ENCODE measurements at places on chromosomes 1 and 21.
A peak's percentile ranks its signal among the peaks of the same experiment; 100 is the strongest.

- DNase-seq: no peak
Measured at GRCh38 chr1:225406976-225407725, 20.7 kb downstream of the LBR start.

GRCh38 chr1:211132721-211133392 lies 1.1 kb downstream of the KCNH1 start:
- DNase-seq: peak; percentile 2

DNA sequence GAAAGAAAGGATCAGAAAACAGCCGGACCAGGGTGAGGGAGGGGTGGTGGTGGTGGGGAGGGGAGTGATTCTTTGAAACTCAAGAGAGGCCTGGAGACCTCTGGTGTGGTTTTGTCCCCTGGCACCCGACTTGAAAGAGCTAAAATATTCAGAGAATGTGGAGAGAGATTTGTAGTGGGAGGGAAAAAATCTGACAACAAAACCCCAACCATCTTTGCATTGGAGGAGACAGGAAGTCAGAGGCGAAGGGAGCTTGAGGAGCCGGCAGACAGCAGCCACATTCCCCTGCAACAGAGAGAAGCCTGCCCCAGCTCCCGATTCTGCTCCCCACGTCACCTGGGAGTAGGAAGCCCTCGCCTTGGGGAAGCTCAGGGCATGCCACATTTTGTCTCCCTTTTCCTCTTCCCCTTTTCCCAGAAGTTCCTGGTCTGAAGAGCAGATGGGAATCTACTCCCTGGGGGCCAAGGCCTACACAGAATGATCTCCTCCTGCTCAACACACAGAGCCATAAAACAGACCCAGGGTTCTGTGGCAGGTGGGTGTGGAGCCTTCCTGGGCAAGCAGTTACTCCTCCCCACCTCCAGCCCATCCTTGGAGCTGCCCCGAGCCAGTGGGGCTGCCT lies 84.9 kb downstream of the ITPKB start:
- DNase-seq: no peak

DNA sequence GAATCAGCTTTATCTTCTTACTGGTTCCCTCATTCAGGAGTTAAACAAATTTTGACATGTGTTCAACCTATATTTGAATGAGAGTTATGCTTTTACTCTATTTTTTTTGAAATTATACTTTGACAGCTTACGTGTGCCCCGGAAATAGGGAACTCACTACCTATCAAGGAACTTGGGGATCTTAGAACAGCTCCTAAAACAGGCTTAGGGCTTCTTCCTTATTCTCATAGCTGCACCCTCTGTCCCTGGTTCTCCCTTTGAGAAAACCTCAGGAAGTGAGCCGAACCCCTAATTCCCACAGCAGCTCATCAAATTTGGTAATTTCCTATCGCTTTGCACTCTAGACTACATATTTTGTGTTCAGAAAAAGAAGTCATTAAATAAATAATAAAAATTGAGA lies 81.2 kb upstream of the RUNX3 start:
- no peak for DNase-seq

DNA sequence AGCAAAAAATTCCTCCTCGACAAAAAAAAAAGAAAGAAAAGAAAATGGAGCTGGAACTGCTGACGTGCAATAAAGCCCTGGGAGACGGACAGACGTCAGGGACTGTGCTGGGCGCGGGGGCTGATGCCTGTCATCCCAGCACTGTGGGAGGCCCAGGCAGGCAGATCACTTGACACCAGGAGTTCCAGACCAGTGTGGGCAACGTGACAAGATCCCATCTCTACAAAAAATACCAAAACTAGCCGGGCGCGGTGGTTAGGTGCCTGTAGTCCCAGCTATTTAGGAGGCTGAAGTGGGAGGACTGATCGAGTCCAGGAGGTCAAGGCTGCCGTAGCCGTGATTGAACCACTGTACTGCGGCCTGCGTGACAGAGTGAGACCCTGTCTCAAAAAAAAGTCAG lies 3.6 kb upstream of the ANKRD65 start:
- no peak for DNase-seq

GRCh38 chr1:203726417-203726867 lies 38.5 kb upstream of the LAX1 start:
- no peak for DNase-seq

GRCh38 chr1:3456449-3456963 lies 2.0 kb downstream of the ARHGEF16 start:
- no peak for DNase-seq

DNA sequence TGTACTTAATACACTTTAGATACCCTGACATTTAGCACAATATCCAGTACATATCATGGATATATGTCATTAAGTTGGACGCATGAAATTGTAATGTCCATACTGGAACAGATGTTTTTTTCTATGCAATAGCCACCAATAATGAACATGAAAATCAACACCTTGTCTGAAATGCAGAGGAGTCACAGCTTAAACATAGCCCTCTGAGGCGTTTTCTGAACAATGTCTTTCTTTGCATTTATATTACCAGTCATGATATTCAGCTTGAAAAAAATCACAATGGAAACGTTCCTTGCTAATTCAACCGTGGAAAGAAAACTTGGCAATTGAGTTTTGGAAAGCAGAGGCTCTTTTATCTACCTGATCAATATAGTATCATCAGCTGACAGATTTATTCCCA lies 86.7 kb upstream of the COL11A1 start:
- DNase-seq: no peak

DNA sequence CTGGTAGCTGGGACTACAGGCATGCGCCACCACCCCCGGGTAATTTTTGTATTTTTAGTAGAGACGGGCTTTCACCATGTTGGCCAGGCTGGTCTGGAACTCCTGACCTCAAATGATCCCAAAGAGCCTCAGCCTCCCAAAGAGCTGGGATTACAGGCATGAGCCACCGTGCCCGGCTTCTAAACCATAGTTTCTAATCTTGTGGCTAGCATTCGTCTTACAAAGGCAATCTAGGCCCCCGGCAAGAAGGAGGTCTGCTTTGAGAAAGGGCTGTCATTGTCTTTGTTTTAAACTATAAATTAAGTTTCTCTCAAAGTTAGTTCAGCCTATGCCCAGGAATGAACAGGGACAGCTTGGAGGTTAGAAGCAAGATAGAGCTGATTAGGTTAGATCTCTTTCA lies 10.3 kb upstream of the L1TD1 start:
- DNase-seq: no peak

GRCh38 chr21:43867332-43867703 lies 2.3 kb downstream of the AGPAT3 start:
- no peak for DNase-seq

- DNase-seq: no peak
Measured at GRCh38 chr1:35201631-35202030, 8.7 kb upstream of the SFPQ start.

DNA sequence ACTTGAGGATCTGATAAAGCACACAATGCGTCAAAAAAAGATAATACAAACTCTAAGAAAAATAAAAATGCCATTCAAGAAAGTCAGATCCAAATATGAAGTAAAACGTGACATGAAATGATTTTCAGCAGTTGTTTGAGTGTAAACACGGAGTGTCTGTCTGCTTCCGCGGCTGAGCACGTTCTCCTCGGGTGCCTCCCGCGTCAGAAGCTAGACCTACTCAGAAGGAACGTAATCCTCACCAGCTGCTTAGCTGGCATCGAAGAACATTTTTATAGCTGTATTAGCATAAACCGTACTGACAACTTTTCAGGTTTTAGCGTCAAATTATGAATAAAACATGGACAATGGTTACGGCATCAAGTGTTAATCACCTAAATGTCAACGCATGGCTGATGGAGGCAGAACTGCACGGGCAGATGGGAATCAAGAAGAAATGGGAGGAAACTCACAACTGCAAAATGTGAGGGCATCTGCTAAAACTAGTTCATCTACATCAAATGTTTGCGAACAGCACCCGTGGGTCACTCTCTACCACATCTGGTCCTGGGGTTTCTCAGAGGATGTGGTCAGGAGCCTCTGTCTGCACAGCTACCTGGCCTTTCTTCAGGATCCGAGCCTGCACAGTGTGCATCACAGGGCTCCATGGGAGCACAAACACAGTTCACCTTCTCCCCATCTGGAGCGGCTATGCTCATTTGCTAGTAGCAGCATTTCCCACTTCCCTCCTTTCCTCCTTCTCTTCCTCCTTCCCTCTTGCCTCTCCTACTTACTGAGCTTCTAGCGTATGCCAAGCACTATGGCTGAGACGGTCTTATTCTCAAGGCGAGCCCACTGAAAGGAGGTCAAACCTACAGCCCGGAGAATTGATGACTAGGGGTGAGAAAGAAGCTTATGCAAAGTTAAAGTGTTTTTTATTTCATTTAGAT lies 40.0 kb downstream of the RCAN1 start:
- DNase-seq: no peak

DNA sequence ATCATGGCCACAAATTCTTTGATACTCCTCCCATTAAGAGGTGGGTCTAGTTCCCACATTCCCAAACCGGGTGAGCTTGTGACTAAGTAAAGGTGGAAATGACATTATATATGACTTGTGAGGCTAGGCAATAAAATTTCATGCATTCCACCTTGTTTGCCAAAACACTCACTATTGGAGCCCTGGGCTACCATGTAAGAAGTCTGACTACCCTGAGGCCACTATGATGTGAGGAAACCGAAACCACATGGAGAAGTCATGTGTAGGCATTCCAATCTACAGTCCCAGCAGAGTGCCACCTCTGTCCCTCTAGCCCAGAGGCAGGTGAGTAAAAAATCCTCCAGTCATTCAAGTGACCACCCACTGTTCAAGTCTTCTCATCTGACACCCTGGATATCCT lies 17.9 kb upstream of the SMG7 start:
- DNase-seq: no peak

DNA sequence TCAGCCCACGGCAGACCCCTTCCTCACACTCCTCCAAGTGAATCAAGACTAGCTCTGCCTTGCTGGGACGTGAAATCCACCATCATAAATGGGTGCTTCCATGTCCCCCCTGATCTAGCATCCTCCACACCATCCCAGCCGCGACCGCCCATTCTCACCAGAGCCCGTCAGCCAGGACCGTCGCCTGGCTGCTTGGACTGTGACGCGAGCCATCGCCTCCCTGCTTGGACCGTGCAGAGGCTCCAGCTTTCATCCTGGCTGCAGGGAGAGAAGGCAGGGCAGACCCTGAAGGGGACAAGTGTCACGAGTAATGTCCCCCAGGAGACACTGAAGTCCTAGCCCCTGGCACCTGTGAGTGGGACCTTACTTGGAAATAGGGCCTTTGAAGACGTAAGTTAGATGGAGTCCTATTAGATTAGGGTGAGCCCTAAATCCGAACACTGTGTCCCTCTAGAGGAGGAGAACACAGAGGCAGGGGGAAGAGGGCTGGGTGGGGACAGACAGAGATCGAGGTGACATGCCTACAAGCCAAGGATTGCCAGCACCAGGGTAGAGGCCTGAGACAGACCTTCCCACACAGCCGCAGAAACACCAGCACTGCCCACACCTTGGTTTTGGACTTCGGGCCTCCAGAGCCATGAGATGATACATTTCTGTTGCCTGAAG lies 12.8 kb upstream of the PRKCZ start:
- DNase-seq: no peak

- DNase-seq: no peak
Measured at GRCh38 chr1:109499081-109499480, 5.2 kb downstream of the CYB561D1 start.

- DNase-seq: no peak
Measured at GRCh38 chr1:33616780-33617179, 144.3 kb downstream of the ZSCAN20 start.

DNA sequence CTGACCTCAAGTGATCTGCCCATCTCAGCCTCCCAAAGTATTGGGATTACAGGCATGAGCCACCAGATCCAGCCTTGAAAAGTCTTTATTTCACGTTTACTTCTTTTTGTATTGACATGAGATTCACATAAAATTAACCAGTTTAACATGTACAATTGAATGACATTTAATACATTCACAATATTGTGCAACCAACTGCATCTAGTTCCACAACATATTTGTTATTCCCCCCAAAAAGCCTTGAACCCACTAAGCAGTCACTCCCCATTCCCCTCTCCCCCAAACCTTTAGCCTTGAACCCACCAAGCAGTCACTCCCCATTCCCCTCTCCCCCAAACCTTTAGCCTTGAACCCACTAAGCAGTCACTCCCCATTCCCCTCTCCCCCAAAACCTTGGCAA lies 62.0 kb downstream of the ACBD6 start:
- DNase-seq: no peak

GRCh38 chr1:106676021-106676420 lies 380.5 kb upstream of the PRMT6 start:
- DNase-seq: no peak

GRCh38 chr1:87435484-87435883 lies 106.8 kb downstream of the LMO4 start:
- DNase-seq: no peak

DNA sequence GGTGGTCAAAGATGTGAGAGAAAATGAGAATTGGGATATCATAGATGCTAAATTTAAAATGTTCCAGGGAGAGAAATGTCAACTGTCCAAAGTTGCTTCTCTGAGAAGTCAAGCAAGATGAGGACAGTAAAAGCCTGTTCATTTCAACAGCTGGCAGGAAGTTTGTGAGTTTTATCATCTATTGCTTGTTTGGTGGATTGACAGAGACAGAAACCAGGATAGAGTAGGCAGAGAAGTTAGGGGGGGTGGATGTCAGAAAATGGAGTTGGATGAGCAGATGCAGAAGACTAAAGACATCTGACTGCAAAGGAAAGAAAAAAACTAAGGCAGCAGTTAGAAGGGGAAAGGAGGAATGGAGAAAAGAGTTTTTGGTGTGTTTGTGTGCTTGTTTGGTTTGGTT lies 78.4 kb downstream of the AK5 start:
- no peak for DNase-seq

- DNase-seq: no peak
Measured at GRCh38 chr1:208475951-208476845, 232.0 kb upstream of the PLXNA2 start.

GRCh38 chr1:2786329-2787162 lies 14.9 kb downstream of the TTC34 start:
- peak; percentile 37 for DNase-seq

GRCh38 chr1:94068999-94069918 lies 51.7 kb downstream of the ABCA4 start:
- no peak for DNase-seq

- DNase-seq: no peak
Measured at GRCh38 chr1:61255358-61255703, 173.0 kb downstream of the NFIA start.

GRCh38 chr1:243179720-243180119 lies 75.4 kb downstream of the CEP170 start:
- DNase-seq: no peak

GRCh38 chr1:177185209-177185608 lies 14.5 kb downstream of the BRINP2 start:
- DNase-seq: no peak

- no peak for DNase-seq
Measured at GRCh38 chr1:91273875-91274274, 130.8 kb downstream of the HFM1 start.

GRCh38 chr1:203508463-203509073 lies 14.6 kb downstream of the OPTC start:
- no peak for DNase-seq

- DNase-seq: peak; percentile 16
Measured at GRCh38 chr1:23167353-23168078, 1.1 kb downstream of the LUZP1 start.

DNA sequence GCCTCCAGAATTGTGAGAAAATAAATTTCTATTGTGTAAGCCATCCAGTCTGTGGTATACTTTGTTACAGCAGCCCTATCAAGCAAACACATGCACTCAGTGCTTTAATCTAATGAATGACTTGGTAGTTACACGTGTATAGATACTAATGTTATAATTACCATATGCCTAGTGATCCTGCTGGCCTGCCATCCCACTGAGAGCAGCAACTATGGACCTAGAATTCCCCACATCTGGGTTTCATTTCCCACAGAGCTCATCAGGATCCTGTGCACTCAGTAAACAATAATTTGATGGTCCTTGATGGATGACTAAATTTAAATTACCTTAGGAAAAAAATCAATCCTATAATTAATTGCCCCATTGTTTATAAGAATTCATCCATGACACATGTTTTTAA lies 86.5 kb upstream of the RGS1 start:
- DNase-seq: no peak
